ENCODE measurements at places on chromosomes 6 and 20. TPM values are rescaled to one million over a fixed set of nuclear protein-coding genes. Genes with fewer than 3 reads are reported as not detected.
A peak's percentile ranks its signal among the peaks of the same experiment; 100 is the strongest.

Gene YTHDF1
- 45.5 TPM for polyA plus RNA-seq

Gene SULF2
- 71.7 TPM for polyA plus RNA-seq

Gene ELOVL5
- 84.0 TPM for polyA plus RNA-seq

Gene PRND
- 3.0 TPM for polyA plus RNA-seq

Gene KDM1B
- 20.9 TPM for polyA plus RNA-seq

Gene CAPN11
- 0.23 TPM for polyA plus RNA-seq

Gene PACRG
- polyA plus RNA-seq = 20.2 TPM

Gene RSPO3
- polyA plus RNA-seq = 26.7 TPM

Gene CALHM5
- 2.6 TPM for polyA plus RNA-seq

Gene APOM
- 95.0 TPM for polyA plus RNA-seq

Gene TBCC
- polyA plus RNA-seq = 19.0 TPM

Gene ZKSCAN3
- polyA plus RNA-seq = 13.1 TPM

Gene SPEF1
- polyA plus RNA-seq = 1.7 TPM

GRCh38 chr6:33994472-33995308 is 151.2 kb downstream of the GRM4 start:
- DNase-seq = no peak

DNA sequence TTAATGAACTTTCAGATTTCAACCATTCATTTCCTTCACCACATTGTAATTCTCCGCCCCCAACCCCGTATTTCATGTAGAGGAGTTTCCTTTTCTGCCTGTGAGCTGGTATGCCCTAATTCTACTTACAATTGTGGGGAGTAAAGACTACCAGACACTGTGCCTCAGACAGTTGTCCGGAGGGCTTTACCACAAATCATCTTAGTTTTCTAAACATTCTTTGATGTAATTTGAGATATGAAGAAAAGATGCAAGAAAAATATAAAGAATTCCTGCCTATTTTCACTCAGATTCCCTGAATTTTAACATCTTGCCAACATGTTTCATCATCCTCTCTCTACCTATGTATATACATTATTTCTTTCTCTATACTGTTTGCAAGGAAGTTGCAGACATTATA is 28.3 kb upstream of the LOC128125822 start:
- DNase-seq = no peak

GRCh38 chr6:44925100-44925739 is 402.9 kb upstream of the RUNX2 start:
- DNase-seq = no peak

GRCh38 chr6:43246301-43247113 is 3.2 kb downstream of the TTBK1 start:
- DNase-seq = no peak

- no peak for DNase-seq
Measured at GRCh38 chr6:117303323-117303722, 38.0 kb downstream of the VGLL2 start.

DNA sequence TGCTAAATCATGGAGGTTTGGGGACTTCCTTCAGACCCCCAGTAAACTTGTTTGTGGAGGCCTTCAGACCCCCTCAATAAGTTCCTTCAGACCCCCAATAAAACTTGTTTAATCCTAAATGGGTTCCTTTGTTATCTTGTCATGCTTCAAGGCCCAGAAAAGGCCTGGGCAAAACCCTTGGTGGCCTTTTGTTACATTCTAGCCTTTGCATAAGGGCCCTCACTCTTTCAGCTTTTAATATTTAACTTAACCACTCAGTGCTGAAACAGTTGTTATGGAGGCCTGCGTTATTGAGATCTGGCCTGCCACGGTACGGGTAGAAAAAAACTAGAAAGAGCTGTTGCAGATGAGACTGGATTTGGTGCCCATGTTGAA is 4.3 kb upstream of the DYNLRB1 start:
- no peak for DNase-seq

DNA sequence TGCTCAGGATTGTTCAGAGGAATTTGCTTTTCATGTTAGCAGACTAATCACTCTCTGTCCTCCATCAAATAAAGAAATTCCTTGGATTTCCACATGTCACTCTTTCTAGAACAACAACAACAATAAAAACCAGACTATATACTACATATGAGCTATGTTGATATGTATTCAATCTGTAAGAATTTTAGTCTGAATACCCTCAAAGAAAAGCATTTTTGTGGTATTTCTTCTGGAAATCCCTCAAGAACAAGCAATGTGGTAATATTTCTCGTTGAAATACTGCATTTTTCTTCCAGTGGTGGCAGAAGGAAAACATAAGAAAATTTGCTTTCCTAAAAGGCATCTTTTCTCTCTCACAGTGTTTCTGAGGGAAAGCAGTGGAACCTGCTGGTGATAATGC is 312.6 kb upstream of the RSPO3 start:
- no peak for DNase-seq

GRCh38 chr6:75147512-75147911 is 58.3 kb downstream of the COL12A1 start:
- DNase-seq = no peak

DNA sequence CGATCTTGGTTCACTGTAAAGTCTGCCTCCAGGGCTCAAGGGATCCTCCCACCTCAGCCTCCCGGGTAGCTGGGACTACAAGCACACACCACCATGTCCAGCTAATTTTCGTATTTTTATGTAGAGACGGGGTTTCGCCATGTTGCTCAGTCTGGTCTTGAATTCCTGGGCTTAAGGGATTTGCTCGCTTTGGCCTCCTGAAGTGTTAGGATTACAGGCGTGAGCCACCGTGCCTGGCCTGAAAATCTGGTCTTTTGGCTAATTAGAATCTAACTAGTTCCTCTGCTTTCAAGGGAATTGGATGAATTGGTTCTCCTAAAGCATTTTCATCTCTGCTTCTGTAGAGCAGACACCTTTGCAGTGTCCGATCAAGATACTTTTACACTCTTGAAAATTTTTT is 51.3 kb downstream of the NCOA3 start:
- DNase-seq = no peak

DNA sequence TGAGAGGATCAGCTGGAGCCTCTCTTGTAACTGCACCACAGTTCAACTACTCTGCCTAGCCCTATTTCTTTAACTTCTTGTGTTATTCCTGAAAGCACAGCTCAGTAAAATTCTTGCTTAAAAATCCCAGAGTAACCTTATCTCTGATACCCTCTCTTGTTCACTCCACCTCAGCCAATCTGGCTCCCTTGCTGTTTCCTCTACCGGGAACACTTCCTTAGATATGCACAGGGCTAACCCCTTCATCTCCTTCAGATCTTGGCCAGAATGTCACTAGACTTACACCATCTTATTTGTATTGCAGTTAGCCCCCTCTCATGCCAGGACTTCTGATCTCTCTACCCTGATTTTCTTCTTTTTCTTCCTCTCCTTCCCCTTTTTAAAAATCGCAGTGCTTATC is 2.6 kb upstream of the ZKSCAN3 start:
- no peak for DNase-seq

DNA sequence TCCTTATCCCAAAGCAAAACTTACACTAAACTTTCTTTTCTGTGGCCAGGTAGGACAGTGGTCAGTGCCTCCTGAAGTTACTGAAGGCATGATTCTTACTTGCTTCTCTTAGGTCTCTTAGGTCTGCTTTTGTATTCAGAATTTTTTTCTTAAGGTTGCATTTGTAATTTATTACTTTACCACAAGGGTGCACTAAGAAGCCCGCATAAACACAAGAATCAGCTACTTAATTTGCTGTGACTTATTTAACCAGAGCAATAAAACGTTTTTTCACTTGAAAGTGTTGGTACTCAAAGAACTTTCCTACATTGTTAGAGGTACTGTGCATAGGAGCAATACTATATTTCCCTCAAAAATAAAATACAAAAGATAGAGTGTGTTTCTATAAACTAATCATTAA is 75.4 kb upstream of the LAMA2 start:
- peak; percentile 21 for DNase-seq

GRCh38 chr20:42294976-42295375 is 676.8 kb upstream of the CHD6 start:
- no peak for DNase-seq

- peak; percentile 88 for DNase-seq
Measured at GRCh38 chr6:6724539-6725467, 136.3 kb downstream of the LY86 start.

DNA sequence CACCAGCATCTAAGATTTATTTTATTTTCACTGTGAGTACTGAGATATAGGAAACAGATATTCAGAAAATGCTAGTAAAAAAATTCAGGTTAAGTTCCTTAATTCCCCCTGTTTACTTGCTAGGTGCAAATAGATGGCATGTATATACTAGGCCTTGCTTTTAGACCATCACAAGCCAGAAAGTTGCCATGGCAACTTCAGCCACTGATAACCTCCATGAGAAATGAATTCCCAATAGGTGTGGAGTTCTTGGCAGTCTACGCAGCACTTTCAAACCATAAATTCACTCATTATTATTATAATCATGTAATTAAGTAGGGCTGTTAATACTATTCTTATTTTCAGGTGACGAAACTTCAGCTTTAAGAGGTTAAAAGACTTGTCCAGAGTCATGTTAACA is 251.6 kb upstream of the TFAP2D start:
- no peak for DNase-seq

DNA sequence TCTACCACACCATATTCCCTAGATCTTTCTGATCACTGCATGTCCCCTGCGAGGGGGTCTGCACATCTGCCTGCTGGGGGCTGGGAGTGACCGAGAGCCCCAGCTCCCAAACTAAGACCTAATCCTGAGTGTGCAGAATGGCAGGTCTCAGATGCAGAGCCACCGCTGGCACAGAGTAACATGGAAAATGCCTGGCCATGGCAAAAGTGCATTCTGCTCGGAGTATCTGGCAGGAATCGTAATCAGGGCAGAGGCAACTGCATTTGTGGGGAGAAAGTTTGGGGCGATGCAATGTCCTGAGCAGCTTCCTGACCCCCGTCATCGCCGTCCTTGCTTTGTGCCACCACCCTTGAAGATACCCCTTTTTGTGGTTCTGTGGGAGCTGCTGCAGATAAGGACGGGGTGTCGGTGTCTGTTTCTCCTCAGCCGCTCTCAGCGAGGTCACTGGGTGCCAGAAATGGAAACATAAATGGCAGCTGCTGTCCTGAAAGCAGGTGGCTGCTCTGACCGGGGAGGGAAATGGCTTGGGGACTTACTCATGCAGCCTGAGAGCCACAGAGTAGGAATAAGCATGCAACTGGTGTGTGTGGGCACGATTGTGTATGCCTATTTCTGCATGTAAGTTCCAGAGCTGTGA is 157.9 kb downstream of the LY86 start:
- DNase-seq = no peak

- no peak for DNase-seq
Measured at GRCh38 chr6:154650351-154650750, 82.9 kb upstream of the SCAF8 start.

GRCh38 chr6:117205876-117206275 is 59.5 kb upstream of the VGLL2 start:
- DNase-seq = no peak

DNA sequence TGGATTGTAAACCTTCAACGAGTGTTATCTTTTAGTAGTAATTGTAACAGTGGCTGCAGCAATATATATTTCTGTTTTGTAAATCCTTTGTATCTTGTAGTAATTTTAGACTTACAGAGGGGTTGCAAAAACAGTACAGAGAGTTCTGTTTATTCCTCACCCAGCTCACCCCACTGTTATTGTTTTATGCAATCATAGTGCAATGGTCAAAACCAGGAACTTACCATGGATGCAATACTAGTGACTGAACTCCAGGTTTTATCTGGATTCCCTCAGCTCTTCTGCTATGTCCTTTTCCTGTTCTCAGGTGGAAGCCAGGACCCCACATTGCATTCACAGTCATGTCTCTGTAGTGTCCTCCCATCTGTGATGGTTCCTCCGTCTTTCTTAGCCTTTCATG is 42.5 kb upstream of the NKX2-2 start:
- no peak for DNase-seq

DNA sequence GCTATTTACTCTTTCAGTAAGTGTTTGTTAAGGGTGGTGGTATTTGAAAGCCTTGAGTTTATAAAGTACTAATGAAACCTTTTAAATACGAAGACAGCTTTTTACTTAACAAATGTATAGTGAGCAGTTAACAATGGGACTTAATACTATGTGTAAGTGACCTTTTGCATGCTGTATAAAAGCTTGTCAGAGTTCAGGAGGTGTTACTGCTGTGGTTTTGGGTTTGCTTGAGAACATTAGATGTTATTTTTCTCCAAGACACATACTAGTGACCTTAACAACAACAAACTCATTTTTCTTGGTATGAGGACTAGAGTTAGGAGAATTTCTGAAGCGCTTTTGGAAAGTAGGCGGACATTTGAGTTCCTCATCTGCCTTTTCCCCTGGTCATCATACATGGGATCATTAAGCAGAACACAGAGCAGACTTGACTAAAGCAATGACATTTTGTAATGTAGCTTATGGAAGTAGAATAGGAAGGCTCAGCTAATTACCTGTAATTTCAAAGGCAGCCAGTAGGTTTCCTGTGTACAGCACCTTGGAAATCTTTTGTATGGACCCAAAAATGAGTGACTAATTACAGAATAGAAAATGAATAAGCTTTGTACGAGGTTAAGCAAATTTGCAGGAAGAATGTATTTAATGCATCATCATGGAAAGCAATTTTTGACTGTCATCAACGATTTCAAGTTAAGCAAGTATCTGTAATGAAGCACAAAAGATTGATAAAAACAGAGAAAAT is 14.1 kb downstream of the CDYL start:
- no peak for DNase-seq

GRCh38 chr6:111793711-111794111 is 79.5 kb downstream of the FYN start:
- DNase-seq = no peak

DNA sequence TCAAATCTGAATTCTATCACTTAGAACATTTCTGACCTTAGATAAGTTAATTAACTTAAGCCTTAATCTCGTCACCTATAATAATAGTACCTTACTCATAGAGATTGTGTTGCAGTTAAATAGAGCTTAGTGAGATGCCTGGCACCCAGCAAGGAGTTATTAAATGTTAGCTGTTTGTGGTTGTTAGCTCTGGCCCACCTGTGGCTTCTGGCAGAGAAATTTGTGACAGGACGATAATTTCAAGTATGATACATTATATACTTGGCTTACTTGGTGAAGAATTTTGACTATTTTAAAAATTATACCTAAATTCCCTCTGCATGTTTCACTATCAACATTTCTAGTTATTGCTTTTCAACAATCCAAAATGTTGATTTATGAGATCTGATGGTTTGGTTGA is 102.9 kb upstream of the CEP162 start:
- no peak for DNase-seq

- DNase-seq = no peak
Measured at GRCh38 chr6:160859822-160860221, 131.7 kb upstream of the MAP3K4 start.

GRCh38 chr6:66926060-66926459 is 1219.0 kb upstream of the EYS start:
- no peak for DNase-seq

DNA sequence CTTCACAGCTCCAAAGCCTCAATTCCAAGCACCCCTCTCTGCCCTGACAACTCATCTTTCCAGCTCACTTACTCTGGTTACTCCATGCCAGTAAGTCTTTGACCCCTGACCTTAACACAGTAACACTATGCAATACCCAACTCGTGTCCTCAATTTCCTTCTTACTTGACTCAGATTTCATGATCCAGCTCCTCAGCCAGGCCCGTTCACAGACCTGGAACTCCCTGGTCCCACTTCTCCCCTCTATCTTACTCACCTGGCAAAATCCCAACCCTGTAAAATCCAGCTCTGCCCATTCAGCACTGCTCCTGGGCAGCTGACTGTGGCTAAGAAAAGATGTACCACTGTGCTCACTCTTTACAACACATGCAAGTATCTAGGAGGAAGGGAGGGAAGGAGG is 7.9 kb downstream of the GNL1 start:
- DNase-seq = no peak

- peak; percentile 15 for DNase-seq
Measured at GRCh38 chr6:128278836-128279235, 241.6 kb downstream of the PTPRK start.

- DNase-seq = no peak
Measured at GRCh38 chr20:3820901-3821727, 767 bp downstream of the AP5S1 start.

All from left kidney (tissue), 8 donors.